Bronchus fibroblast of lung (primary cell): ENCODE measurements at places on chromosomes 5 and 9. TPM values are rescaled to one million over a fixed set of nuclear protein-coding genes. Genes with fewer than 3 reads are reported as not detected.

Gene ADAMTS12
- 14.7 and 16.3 TPM in 2 replicates for total RNA-seq

Gene MCC
- total RNA-seq: 6.9 and 8.2 TPM in 2 replicates

Gene CRHBP
- total RNA-seq: under 0.01 and 0.45 TPM in 2 replicates

Gene PDE6A
- total RNA-seq: not detected in 2 replicates

Gene FANCC
- 5.5 and 5.9 TPM in 2 replicates for total RNA-seq

Gene IZUMO3
- total RNA-seq: not detected in 2 replicates

Gene ANKRD31
- under 0.01 TPM in 2 replicates for total RNA-seq

Gene PITX1
- total RNA-seq: 2.9 and 3.1 TPM in 2 replicates

Gene SLIT3
- 0.15 and 0.34 TPM in 2 replicates for total RNA-seq

Gene JAKMIP2
- total RNA-seq: 9.2 and 14.1 TPM in 2 replicates

Gene GPX3
- total RNA-seq: 2.4 and 2.7 TPM in 2 replicates
